ENCODE measurements at places on chromosomes 11 and 22. TPM values are rescaled to one million over a fixed set of nuclear protein-coding genes. Genes with fewer than 3 reads are reported as not detected.
A peak's percentile ranks its signal among the peaks of the same experiment; 100 is the strongest.

Gene CARD18
- polyA plus RNA-seq = not detected

Gene RTN4R
- 2.2 TPM for polyA plus RNA-seq

Gene L3MBTL2
- 42.3 TPM for polyA plus RNA-seq

- no peak overlapping the region for H3K27ac ChIP-seq
- DNase-seq = no peak
- H3K4me1 ChIP-seq = no peaks in the 10 kb centered on the region
- H3K36me3 ChIP-seq = no peaks in the 10 kb centered on the region
- no peaks in the 10 kb centered on the region for H3K27me3 ChIP-seq
- no peak overlapping the region for H3K4me3 ChIP-seq
Observed at GRCh38 chr11:1639102-1639620, 9.6 kb downstream of the KRTAP5-5 start.

GRCh38 chr11:118211006-118211405 lies 13.8 kb downstream of the JAML start:
- H3K4me3 ChIP-seq = no peak overlapping the region
- peaks cover 29% of the 10 kb centered on the region for H3K4me1 ChIP-seq
- no peaks in the 10 kb centered on the region for H3K27me3 ChIP-seq
- no peak for DNase-seq
- no peak overlapping the region for H3K27ac ChIP-seq
- H3K36me3 ChIP-seq = peaks cover 39% of the 10 kb centered on the region

- H3K4me1 ChIP-seq = no peaks in the 10 kb centered on the region
- no peaks in the 10 kb centered on the region for H3K27me3 ChIP-seq
- no peak overlapping the region for H3K27ac ChIP-seq
Observed at GRCh38 chr11:44621140-44621681, 55.7 kb downstream of the CD82 start.

DNA sequence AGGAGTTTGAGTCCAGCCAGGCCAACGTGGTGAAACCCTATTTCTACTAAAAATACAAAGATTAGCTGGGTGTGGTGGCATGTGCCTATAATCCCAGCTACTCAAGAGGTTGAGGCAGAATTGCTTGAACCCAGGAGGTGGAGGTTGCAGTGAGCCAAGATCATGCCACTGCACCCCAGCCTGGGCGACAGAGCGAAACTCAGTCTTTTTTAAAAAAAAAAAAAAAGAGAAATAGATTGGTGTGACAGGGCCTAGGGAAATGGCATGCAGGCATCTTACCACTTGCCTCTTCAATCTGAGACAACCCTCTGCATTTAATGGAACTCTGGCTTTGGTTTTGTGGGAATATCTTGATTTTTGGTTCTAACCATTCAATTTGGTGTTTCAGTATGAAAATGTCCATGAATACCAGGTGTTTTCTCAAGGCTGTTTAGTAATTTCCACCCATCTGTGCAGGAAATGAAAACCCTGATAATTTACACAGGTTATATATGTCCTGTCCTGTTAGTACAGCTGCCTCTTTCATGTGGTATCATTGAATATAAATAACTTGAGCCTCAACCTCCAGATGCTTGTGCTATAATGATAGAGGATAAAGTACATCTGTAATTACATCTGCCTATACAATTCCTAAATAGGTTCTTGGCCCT lies 8.4 kb downstream of the XBP1 start:
- DNase-seq = no peak
- H3K36me3 ChIP-seq = peaks cover 34% of the 10 kb centered on the region
- no peak overlapping the region for H3K4me3 ChIP-seq
- no peaks in the 10 kb centered on the region for H3K27me3 ChIP-seq

DNA sequence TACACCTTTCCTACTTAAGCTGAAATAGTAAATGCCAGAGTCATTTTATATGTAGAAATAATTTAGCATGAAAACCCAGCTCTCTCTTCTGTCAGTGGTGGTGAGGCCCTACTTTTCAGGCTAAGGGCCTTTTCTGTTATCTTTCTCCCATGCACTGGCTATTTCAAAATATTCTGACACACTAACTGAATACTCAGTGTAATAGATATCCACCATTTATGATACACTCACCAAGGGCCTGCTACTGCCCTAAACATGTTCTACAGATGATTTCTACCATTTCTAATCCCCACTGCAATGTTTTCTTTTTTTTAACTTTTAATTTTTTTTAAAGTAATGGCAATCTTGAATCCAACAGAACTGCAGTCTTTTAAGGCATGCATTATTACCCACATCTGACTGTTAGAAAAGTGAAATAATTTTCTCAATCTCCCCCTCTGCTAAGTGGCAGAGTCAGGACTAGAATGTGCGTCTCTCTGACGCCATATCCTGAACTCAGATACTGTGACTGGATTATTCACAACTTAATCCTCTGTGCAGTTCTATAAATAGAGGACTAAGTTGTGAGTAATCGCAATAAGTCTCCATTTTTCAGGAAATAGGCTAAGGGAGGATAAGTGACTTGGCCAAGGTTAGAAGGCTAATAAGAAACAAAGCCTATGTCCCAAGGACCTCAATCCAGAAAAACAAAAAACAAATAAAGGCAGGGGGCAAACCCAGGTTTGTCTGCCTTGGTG lies 44.0 kb downstream of the GRAMD1B start:
- H3K4me1 ChIP-seq = no peaks in the 10 kb centered on the region
- H3K36me3 ChIP-seq = no peaks in the 10 kb centered on the region
- no peak overlapping the region for H3K27ac ChIP-seq
- no peak overlapping the region for H3K4me3 ChIP-seq
- no peak for DNase-seq

Gene PANX3
- not detected for polyA plus RNA-seq

Gene KCNJ5
- not detected for polyA plus RNA-seq

- no peak for DNase-seq
- peaks cover 18% of the 10 kb centered on the region for H3K36me3 ChIP-seq
- H3K4me3 ChIP-seq = peak overlapping the region; percentile 38
- peak overlapping the region; percentile 80 for H3K27ac ChIP-seq
Observed at GRCh38 chr11:66080055-66080817, 10.2 kb downstream of the PACS1 start.

Gene SUN2
- polyA plus RNA-seq = 696 TPM

DNA sequence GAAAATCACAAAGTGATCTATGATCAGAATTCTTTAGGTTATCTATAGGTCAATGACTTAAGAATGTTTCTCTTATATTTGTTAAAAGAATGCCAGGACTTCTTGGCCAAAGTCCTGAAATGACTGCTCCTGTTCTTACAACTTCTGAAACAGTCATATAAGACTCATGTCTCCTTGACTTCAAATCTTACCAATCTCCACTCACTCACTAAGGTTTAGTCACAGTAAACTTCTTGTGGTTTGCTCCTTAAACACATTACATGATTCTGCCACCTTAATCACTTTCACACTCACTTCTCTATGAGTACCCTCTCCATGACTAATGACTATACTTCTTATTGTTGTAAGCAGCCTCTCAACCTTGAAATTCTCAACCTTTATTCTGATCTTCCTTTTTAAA lies 648.7 kb upstream of the CCDC179 start:
- no peak overlapping the region for H3K4me3 ChIP-seq
- H3K4me1 ChIP-seq = no peaks in the 10 kb centered on the region
- H3K27me3 ChIP-seq = no peaks in the 10 kb centered on the region
- no peak overlapping the region for H3K27ac ChIP-seq
- no peaks in the 10 kb centered on the region for H3K36me3 ChIP-seq

DNA sequence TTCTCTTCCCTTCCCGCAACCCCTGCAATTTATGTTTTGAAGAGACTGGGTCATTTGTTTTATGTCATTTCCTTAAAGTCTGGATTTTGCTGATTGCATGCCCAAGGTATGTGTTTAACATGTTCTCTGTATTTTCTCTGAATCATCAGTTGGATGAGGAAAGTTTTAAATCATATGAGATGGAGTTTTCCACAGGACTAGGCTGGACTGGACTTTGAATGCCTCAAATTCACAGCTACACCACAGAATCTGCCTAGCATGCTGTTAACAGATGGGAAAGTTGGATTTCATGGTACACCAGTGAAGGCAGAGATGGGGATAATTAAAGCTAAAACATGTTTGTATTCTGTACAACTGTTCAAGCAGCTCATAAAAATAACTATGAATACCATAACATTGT lies 62.6 kb downstream of the CWC15 start:
- no peak for DNase-seq
- H3K27ac ChIP-seq = no peak overlapping the region
- no peaks in the 10 kb centered on the region for H3K27me3 ChIP-seq
- no peaks in the 10 kb centered on the region for H3K4me1 ChIP-seq

Gene PLAAT4
- polyA plus RNA-seq = 430 TPM

Gene SERPING1
- polyA plus RNA-seq = not detected

DNA sequence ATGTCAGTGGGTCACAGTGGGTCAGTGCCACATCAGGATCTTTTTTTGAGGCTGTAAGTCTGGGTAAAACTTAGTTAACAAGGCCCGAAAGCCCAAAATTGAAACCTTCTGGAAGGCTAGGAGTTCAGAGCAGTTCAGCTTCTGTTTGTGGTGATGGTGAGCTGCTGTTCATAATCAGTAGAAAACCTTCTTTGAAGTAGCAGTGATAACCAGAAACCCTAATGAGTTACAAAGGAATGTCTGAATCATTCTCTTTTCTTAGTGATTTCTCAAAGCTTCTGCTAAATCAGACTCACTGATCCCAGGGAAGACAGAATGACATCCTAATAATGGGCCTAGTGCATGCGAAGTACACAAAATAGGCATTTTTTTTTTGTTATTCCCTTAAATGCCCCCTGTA lies 124.7 kb downstream of the PARVA start:
- H3K27me3 ChIP-seq = no peaks in the 10 kb centered on the region
- DNase-seq = no peak
- H3K4me3 ChIP-seq = no peak overlapping the region
- no peaks in the 10 kb centered on the region for H3K4me1 ChIP-seq
- H3K27ac ChIP-seq = no peak overlapping the region
- no peaks in the 10 kb centered on the region for H3K36me3 ChIP-seq

- no peaks in the 10 kb centered on the region for H3K36me3 ChIP-seq
- DNase-seq = no peak
- H3K4me3 ChIP-seq = no peak overlapping the region
Observed at GRCh38 chr11:59698506-59698905, 15.1 kb downstream of the OR10V1 start.

DNA sequence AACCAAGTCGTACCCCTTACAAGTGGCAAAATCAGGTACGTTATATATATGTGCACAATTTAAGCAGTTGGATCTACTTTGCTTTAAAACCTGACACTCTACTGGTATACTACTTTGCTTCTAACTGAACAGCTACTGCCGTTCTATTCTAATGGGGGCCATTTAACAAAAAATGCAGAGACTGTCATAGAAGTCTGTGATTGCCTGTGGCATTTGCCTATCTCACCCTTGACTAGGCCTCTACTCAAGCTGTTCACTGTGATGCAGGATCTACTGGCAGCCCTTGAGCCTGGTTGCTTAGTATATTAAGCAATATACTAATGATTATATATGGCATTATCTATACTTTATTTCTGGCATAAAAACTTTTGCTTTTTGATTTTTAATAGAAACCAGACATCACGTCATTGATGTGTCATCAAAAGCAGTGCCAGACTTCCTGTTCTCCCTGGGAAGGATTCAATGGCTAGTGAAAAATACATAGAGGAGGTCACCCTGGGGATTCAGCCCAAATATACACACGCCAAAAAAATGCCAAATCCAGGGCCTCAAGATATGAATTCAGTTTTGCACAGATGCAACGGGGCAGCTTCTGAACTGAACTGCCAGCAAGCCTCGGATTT lies 40.0 kb upstream of the FIBIN start:
- no peak for DNase-seq
- H3K4me3 ChIP-seq = no peak overlapping the region
- no peaks in the 10 kb centered on the region for H3K4me1 ChIP-seq
- H3K36me3 ChIP-seq = no peaks in the 10 kb centered on the region
- no peaks in the 10 kb centered on the region for H3K27me3 ChIP-seq
- no peak overlapping the region for H3K27ac ChIP-seq

Gene DDIAS
- 1.3 TPM for polyA plus RNA-seq

GRCh38 chr11:40294349-40294735 lies 1165.1 kb downstream of the LRRC4C start:
- no peak overlapping the region for H3K27ac ChIP-seq
- H3K36me3 ChIP-seq = no peaks in the 10 kb centered on the region
- H3K27me3 ChIP-seq = no peaks in the 10 kb centered on the region
- no peaks in the 10 kb centered on the region for H3K4me1 ChIP-seq
- DNase-seq = no peak

Gene CHRM1
- not detected for polyA plus RNA-seq
